ENCODE measurements at places on chromosomes 3 and 15.

GRCh38 chr15:52290329-52290728 lies 5.3 kb downstream of the MYO5C start:
- DNase-seq = no peak

DNA sequence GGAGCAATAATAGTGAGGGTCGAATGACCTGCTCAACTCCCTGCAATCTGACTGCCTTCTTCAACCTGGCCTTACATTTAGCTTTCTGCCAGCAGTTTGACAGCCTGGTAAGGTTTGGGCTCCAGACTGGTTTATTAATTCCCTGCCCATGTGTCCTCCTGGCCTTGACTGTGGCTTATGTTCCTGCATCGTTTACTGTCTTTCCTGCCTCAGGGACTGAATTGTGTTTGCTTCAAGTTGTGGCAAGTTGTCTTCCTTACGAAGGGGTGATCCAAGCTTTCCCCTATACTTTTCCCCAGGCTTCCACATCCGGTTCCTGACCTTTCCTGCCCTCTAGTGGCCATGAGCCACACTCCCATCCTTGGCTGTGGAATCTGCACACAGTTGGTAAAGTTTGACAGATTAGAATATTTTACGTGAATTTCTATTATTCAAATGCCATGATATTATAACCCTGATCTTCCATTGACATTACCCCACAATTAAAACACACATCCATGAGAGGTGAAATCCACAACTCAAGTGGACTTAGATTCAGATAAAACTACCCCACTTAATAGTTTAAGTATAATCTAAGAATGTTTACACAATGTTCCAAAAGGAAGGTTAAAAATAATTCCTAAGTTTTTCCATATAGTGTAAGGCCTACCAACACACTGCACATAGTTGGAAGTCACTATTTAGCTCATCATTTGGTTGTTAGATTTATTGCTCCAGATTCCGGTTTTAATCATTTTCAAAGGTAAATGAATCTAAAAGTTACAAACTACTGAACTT lies 95.7 kb downstream of the NEDD4 start:
- peak; percentile 67 for DNase-seq

GRCh38 chr3:157263027-157263426 lies 103.1 kb upstream of the CCNL1 start:
- DNase-seq = no peak

- no peak for DNase-seq
Measured at GRCh38 chr3:161149529-161149928, 44.4 kb upstream of the B3GALNT1 start.

DNA sequence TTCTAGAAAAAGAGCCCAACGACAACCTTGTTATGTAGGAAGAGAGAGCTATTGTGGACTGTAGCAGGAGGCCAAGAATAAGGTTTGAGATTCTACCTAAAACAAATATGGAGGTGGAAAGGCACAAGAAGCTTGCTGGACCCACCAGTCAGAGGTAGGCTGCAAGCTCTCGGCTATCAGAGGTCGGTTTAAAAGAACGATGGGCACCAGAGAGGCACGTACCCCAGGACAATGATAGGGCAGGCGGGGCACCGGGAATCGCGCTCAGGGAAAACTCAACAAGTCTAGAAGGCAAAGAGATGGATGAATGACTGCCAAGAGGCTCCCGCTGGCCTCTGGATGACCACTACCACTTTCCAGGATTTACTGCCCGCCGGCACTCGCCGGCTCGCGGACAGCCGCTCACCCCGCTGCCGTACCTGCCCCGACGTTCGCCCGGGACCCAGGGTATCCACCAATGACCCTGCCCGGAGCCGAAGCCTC lies 1.1 kb downstream of the HDGFL3 start:
- no peak for DNase-seq

- DNase-seq = no peak
Measured at GRCh38 chr3:53775834-53776251, 70.4 kb downstream of the CHDH start.

DNA sequence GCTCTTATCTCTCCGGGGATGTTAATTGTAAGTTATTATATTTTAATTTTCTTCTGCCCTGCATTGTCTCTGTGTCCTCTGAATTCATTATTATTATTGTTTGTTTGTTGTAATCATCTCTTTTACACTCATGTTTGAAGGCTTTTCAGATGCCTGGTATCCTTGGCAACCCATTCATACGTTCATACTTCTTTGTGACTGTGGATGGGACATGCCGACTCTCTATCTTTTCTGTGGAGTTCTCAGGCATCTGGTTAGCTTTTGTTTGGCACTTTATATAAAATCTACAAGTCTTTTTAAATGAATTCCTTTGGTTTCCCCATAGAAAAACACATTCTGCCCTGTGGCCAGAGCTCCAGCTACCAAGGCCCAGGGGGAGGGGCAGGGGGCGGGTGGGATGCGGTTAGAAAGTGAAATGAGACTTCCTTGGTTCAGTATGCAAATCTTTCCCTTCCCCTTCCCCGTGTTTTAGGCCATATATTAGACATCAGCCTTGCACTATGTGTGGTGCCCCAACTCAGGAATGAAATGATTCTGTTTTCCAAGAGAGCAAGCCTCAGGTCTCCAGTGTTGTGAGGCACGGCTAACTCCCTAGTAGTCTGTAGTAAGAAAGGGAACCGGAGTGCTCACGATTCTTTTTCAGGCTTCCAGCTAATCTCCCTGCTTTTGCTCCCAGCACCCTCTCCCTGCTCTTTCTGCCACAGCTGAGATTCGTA lies 79.2 kb downstream of the SST start:
- DNase-seq = no peak

All from WTC11 (cell line).